ENCODE measurements at places on chromosomes 12 and 14.

- no peak for DNase-seq
Observed at GRCh38 chr14:94370524-94370910, 17.9 kb downstream of the SERPINA1 start.

GRCh38 chr12:63862187-63862968 lies 17.9 kb downstream of the SRGAP1 start:
- DNase-seq, result no peak

- DNase-seq, result peak; percentile 69
Observed at GRCh38 chr12:106903241-106903945, 52.3 kb upstream of the TMEM263 start.

GRCh38 chr12:53788892-53789291 lies 37.1 kb upstream of the CISTR start:
- DNase-seq, result no peak

GRCh38 chr14:24127673-24128072 lies 2.8 kb upstream of the FITM1 start:
- no peak for DNase-seq

DNA sequence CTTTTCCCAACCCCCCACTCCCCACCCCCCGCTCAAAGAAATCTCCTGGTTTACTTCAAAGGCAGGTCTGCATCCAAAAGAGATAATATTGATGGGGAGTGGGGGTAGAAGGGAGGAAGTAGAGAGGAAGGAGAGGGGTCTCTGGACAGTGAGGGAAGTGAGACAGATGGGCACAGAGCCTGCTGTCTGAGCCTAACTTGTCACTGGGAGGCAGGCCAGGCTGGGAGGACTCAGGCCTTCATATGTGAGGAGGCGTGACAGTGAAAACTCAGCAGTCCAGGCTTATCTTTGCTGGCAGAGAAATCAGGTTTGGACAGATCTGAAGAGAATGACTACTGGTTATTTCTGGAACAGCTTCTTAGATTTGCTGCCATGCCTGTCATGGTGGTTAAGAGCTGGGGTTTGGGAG lies 192.3 kb downstream of the NUAK1 start:
- DNase-seq, result no peak

GRCh38 chr14:41891624-41892023 lies 284.9 kb downstream of the LRFN5 start:
- no peak for DNase-seq

DNA sequence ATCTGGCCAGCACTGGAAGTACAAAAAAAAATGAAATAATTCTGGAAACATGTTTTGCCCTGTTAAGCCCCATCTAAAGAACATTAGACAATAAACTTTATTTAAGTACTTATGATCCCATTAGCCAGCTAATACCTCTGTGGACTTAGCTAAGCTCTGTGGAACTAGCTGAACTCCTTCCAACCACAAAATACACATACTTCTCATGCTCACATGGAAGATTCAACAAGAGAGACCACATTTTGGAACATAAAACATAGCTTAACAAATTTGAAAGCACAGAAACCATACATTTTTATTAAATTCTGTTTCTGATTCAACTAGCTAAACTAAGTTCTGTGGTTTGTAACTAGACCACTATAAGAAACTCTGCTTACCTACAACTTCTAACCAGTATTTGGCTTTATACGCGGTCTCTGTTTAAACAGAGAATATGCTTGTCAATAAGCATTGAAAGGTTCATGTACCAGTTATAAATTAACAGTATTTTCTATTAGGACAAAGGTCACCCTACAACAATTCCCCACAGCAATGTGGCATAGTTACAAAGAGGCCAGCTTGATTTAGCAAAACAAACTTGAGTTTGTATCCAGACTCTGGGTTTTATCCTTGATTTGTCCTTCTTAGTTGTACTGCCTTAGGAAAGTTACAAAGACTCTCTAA lies 300.1 kb downstream of the C12orf50 start:
- DNase-seq, result no peak

GRCh38 chr12:3041558-3042164 lies 35.5 kb upstream of the TSPAN9 start:
- DNase-seq, result peak; percentile 58

GRCh38 chr14:63986789-63987533 lies 134.2 kb downstream of the SYNE2 start:
- DNase-seq, result no peak
